ENCODE measurements at places on chromosomes 3 and 15.

GRCh38 chr15:91975241-91975978 is 121.9 kb downstream of the SLCO3A1 start:
- no peak for DNase-seq

DNA sequence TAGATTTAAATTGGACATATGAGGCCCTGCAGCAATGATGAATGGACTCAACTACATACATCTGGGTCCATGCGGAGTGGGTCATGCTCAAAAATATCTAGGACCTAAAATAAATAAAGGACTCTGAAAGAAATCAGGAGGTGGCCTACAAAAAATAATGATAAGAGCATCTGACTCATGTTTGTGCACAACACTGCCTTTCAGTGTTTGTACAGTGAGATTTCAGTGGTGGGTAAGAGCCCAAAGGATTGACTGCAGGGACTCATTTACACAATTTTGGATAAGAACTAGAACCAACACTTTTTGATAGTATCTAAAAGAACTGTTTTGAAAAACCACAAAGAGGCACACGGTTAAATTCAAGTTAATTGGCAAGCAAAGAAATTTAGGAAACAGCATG is 285.5 kb downstream of the SLC9A9 start:
- DNase-seq = no peak

DNA sequence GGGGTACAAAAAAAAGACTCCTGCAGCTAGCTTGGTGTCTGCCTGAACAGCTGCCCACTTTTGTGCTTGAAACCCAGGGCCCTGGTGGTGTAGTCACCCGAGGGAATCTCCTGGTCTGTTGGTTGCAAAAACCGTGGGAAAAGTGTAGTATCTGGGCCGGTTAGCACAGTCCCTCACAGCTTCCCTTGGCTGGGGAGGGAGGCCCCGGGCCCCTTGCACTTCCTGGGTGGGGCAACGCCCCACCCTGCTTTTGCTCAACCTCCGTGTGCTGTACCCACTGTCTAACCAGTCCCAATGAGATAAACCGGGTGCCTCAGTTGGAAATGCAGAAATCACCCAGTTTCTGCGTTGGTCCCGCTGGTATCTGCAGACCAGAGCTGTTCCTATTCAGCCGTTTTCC is 211.7 kb upstream of the ZPLD1 start:
- no peak for DNase-seq

DNA sequence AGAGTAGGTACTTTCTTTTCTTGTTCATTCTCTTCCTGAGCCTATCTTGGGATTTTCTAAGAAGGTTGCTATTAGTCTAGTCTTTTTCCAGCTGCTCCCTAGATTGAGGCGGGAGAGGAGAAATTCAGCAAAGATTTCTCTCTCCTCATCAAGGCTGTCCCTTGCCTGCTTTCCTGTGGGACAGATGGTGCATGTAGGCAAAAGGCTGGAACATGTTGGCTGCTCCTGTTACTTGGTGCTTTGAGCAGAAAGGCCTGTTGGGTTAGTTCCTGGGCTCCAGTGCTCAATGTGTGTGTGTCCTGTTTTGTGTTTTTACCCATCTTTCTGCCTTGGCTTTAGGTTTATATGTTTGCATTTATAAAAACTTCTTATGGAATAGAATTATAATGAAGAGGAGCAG is 9.1 kb upstream of the SNRPN start:
- no peak for DNase-seq

DNA sequence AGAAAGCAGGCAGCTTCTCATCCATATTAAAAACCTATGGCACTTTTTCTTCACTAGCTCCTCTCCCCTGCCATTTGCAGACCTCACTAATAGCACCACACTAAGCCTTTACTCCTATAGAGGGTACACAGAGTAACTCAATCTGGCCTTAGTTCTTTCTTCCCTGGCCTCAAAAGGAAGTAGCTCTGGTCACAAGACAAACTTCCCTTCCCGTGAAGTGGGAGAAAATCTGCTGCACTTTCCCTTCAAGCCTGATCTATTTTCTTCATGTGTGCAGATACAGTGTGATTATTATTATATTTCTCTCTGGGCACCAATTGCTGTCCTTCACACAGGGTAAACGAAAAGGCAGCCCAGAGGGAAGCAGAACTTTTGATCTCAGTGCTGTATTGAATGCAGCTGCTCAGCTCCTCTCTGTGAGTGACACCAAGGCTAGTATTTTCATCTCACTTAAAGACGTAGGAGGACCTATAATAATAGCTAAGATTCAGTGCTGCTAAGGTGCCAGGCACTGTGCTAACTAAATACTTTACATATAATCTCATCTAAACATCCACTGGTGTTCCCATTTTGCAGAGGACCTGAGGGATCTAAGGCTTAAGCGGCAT is 61.9 kb upstream of the RASGRP1 start:
- DNase-seq = no peak

- DNase-seq = no peak
Observed at GRCh38 chr3:156764751-156765150, 61.4 kb upstream of the LEKR1 start.

- DNase-seq = peak; percentile 62
Observed at GRCh38 chr3:127486321-127486944, 104.1 kb downstream of the TPRA1 start.

DNA sequence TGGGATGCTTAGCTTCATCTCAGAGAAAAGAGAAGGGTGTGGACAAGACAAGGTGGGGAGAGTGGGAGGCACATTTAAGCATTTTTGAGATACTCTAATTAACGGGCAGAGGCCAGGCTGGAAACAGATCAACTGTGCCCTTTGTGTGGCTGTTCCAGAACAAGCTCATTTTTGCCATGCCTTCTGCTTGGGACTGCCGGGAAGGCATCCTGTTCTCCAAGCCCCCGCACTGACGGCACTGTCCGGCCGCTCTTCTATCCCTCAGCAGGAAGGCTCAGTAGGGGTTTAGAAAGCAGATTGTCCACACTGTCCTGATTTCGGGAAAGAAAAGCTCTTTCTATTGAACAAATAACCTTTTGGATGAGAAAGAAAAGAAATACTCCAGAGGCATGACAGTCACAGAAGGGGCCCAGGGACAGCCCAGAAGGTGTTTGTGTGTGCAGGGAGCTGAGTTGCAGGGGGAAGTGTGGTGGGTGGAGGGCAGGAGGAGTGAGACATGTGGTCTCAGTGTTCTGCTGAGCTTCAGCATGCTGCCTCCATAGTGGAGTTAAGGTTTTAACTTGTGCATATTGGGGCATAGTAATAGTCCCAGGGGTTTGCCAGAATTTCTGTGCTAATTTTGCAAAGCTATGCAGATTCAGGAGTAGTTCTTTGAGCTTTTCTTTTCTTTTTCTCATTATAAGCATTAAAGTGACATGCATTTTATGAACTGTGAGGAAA is 27.3 kb downstream of the SV2B start:
- DNase-seq = no peak
